IMR-90 (cell line): ENCODE measurements at places on chromosomes 3 and 15. TPM values are rescaled to one million over a fixed set of nuclear protein-coding genes. Genes with fewer than 3 reads are reported as not detected.

The MYH15 gene
- total RNA-seq, result 0.28 and 0.36 TPM in 2 replicates

The CMSS1 gene
- total RNA-seq, result 13.6 and 18.1 TPM in 2 replicates

The VPS13C gene
- total RNA-seq, result 32.8 and 48.6 TPM in 2 replicates

The RPP25 gene
- under 0.01 and 0.18 TPM in 2 replicates for total RNA-seq

The EXD1 gene
- not detected in 2 replicates for total RNA-seq
